Adrenal gland (tissue), 19 donors: ENCODE measurements at places on chromosomes 11 and 22. TPM values are rescaled to one million over a fixed set of nuclear protein-coding genes. Genes with fewer than 3 reads are reported as not detected.

GRCh38 chr11:60301178-60301577 is 20.7 kb downstream of the MS4A4A start:
- H3K4me1 ChIP-seq: no peaks in the 10 kb centered on the region
- no peaks in the 10 kb centered on the region for H3K36me3 ChIP-seq
- no peak overlapping the region for H3K27ac ChIP-seq

Gene MRGPRE
- total RNA-seq: not detected

DNA sequence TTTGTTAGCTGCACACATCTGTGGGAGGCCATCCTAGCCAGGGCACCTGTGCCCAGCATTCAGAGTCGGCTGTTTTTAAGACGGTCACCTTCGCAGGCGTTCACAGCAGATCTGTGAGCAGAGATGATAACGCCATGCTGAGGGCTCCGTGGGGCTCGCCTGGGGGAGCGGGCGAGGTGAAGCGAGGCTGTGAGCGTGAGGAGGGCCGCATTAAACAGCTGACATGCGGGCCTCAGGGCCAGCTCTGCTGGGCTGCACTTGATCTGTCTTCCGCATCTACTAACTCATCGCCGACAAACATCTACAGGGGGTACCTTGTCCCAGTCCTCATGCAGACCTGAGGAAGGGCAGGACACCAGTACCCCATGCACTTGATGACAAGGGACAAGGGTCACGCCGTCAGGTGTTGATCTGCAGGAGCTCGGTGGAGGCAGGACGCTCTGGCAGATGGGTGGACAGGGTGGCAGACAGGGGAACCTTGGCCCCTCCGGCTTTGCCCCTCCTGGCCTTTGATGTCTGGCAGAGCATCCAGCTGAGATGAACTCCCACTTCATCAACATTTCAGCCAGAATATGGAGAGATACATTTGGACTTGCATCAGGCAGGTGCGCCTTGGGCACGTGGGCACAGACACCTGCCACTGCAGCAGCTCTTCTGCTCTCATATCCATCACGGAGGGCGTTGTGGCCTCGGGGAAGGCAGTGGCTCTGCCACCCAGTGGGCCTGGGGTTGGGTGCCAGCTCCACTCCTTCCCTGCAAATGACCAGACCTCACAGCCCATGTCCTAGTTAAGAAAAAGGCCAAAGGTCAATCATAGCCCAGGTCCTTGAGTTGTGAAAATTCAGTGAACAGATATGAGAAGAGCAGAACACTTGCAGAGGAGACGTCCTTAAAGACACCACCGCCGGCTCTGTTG is 822.9 kb downstream of the BRD1 start:
- peak; percentile 21 for DNase-seq
- peaks cover 5% of the 10 kb centered on the region for H3K27me3 ChIP-seq
- H3K36me3 ChIP-seq: no peaks in the 10 kb centered on the region
- no peaks in the 10 kb centered on the region for H3K4me1 ChIP-seq

DNA sequence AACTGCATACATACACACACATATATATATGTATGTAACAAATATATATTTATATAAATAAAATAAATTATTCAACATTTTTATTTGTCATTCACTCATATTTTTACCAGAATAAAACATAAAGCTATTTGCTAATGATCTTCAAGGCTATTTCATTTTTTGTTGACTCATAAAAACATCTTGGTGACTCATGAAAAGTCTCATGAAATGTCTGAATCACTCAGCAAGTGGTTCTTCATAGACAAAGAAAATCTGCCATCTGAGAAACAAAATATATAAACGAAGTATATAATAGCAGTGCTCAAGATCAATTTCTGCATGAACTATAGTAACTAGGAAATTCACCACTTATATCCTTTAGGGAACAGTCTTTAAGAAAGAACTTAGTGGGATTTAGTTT is 764.8 kb upstream of the FAT3 start:
- H3K4me1 ChIP-seq: no peaks in the 10 kb centered on the region
- H3K27ac ChIP-seq: no peak overlapping the region
- H3K27me3 ChIP-seq: no peaks in the 10 kb centered on the region
- DNase-seq: no peak
- no peak overlapping the region for H3K4me3 ChIP-seq

DNA sequence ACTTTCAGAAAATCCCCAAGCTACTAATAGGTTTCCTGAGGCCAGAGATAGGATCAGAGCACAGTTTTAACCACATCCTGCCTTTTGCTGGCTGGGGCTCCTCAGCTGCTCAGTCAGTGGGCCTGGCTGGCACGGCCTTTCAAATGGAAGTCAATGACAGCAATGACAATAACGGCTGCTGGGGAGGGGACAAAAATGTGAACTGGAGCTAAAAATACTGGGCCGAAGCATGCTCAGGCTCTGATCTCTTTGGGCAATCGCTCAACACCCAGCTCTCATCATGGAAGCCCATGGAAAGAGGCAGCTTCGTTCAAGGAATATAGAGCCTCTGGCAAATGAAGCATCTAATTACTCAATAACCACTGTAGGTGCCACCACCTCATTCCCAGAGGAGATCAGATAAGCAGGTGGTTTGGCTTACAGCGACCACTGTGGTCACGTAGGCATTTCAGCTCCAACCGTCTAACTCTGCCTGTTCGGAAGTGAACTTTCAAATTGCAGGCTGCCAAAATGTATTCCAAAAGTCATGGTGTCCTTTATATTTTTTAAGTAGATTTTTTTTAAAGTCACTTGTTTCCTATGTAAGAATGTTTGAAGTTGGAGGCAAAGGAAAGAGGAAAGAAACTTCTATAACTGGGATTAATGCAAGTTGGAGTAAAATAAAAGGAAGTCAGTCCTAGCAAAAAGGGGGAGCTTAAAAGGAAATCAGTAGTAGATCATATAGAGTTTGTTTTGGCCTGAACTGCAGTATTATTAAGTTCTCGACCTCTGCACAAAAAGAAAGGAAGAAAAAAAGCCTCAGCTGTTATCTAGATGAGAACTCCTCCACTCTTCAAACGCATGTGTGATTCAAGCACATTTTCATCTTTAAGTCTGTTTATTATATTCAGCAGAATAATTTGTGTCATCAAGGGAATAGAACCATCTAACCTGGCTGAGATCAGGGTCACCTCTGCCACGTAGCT is 14.1 kb downstream of the WT1 start:
- peaks cover 10% of the 10 kb centered on the region for H3K27me3 ChIP-seq
- no peak overlapping the region for H3K4me3 ChIP-seq
- no peaks in the 10 kb centered on the region for H3K36me3 ChIP-seq
- H3K27ac ChIP-seq: no peak overlapping the region

DNA sequence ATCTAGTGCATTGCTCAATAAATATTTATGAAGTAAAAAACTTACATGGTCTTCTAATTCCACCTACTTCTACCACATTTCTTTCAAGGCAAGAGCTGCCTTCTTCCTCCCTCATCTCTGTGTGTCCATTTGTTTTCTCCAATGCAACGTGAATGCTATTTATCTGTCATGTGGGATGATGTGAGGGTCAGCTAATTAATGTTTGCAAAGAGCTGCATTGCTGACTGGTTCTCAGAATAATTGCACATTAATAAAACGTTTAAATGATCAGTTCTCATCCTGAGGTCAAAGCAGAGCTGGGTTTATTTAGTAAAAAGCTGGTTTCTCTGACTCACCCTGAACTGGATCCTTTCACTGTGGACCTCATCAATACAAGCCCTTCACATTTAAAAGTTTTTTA is 8.7 kb downstream of the TENM4 start:
- no peak overlapping the region for H3K4me3 ChIP-seq
- H3K4me1 ChIP-seq: peaks cover 5% of the 10 kb centered on the region
- no peak for DNase-seq
- peaks cover 13% of the 10 kb centered on the region for H3K27me3 ChIP-seq
- H3K27ac ChIP-seq: no peak overlapping the region

- H3K27me3 ChIP-seq: no peaks in the 10 kb centered on the region
- no peaks in the 10 kb centered on the region for H3K36me3 ChIP-seq
- no peak overlapping the region for H3K4me3 ChIP-seq
- no peak for DNase-seq
These were observed 6.5 kb downstream of the KBTBD3 start for GRCh38 chr11:106070606-106071005.

GRCh38 chr11:124873951-124874350 is 8.7 kb downstream of the ROBO3 start:
- no peak overlapping the region for H3K27ac ChIP-seq
- no peaks in the 10 kb centered on the region for H3K36me3 ChIP-seq
- H3K4me1 ChIP-seq: peaks cover 5% of the 10 kb centered on the region
- no peak overlapping the region for H3K4me3 ChIP-seq
- no peak for DNase-seq
- H3K27me3 ChIP-seq: peaks cover 33% of the 10 kb centered on the region

GRCh38 chr22:44524806-44525205 is 26.8 kb upstream of the RTL6 start:
- no peak overlapping the region for H3K27ac ChIP-seq
- H3K4me3 ChIP-seq: no peak overlapping the region
- no peak for DNase-seq
- no peaks in the 10 kb centered on the region for H3K4me1 ChIP-seq

- H3K27me3 ChIP-seq: no peaks in the 10 kb centered on the region
- H3K27ac ChIP-seq: peak overlapping the region; percentile 82
- peaks cover 43% of the 10 kb centered on the region for H3K4me1 ChIP-seq
- no peaks in the 10 kb centered on the region for H3K36me3 ChIP-seq
- DNase-seq: no peak
- no peak overlapping the region for H3K4me3 ChIP-seq
These were observed 52.2 kb downstream of the JAM3 start for GRCh38 chr11:134120921-134121526.

Gene OR51E2
- not detected for total RNA-seq

Gene MYO7A
- total RNA-seq: 81.8 TPM

DNA sequence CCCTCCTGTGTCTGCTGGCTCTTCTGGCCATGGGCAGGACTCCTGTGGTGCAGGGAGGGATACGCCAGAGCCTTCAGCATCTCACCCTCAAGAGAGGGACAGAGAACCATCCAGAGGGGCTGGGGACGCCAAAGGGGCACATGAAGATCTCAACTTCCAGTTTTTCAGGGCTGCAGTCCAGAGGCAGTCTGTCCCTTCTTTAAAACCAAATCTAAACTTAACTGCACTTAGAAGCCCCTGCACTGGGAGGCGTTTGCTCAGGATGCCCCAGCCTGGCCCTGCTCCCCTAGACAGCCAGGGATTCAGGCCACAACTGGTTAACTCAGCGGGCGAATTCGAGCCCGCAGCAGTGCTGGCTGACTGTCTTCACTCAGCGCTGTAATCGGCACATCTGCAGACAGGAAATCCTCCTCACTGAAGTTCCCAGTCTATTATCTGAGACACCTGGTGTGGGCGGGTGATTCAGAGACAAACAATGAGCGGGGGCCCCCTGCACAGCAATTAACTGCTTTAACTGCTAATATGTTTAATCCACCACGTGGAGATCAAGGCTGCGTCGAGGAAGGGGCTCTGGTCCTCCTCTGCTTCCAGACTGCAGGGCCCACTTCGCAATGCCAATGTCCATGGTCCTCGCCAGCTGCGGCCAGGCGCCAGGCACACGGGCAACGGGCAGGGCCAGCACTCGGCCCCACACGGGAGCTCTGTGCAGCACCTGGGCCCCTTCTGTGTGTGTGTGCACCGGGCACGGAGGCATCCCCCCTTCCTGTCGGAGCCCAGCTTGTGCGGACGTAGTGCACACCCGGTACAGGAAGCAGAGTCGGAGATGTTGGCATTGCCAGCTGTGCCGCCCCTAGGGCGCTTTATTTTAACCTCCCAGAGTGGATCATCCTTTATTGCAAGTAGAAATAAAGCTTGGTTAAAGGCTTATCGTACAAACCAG is 36.9 kb upstream of the GNB1L start:
- DNase-seq: no peak
- H3K4me3 ChIP-seq: no peak overlapping the region
- no peaks in the 10 kb centered on the region for H3K4me1 ChIP-seq
- H3K36me3 ChIP-seq: no peaks in the 10 kb centered on the region
- H3K27ac ChIP-seq: no peak overlapping the region
- H3K27me3 ChIP-seq: no peaks in the 10 kb centered on the region

DNA sequence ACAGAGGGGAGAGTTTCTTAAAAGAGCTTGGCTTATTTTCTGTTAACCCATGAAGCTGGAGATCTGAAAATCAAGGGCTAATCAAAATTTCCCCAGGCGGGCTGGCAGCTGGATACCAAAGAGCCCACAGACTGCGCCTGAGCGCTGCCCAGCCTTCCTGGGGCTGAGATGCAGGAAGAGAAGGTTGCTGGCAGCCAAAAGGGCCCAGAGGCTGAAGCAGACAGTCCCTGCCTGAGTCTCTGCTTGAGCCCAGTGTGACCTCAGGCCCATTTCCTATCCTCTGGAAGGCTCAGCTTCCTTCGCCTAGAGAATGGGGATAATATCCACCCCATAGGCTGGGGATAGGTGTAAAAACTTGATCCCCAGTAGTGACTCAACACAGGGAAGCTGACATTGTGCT is 49.1 kb downstream of the ARRB1 start:
- H3K27me3 ChIP-seq: no peaks in the 10 kb centered on the region
- H3K4me3 ChIP-seq: no peak overlapping the region
- H3K27ac ChIP-seq: no peak overlapping the region
- no peaks in the 10 kb centered on the region for H3K36me3 ChIP-seq
- DNase-seq: no peak

- H3K36me3 ChIP-seq: no peaks in the 10 kb centered on the region
- no peak for DNase-seq
- peak within 1 kb of the TSS; percentile 18 for H3K4me3 ChIP-seq
- no peaks in the 10 kb centered on the region for H3K27me3 ChIP-seq
These were observed at the start of gene CARD10 for GRCh38 chr22:37519268-37520195. Gene CARD10 (minus strand): TSS chr22:37519415. CDS start chr22:37519200, 215 bp downstream.

DNA sequence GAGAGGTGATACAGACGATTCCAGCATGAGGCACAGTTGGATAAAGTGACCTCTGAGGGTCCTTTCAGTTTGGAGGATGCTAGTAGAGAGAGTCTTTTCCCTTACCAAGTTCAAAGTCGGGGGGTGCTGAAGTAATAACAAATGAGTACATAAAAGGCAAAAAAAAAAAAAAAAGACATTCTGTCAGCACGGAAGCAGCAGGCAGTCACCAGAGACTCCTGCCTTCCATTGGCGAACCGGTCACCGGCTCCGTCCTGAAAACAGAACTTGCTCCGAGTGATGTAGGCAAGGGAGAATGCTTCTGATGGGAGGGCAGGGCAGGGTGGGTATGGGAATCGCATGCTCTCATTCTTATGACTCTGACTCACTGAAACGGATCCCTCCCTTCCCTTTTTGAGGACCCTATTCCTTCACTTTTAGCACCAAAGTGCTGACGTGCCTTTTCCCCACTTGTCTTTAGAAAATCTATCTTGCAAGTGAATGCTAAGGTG is 65.9 kb downstream of the PRR5L start:
- no peaks in the 10 kb centered on the region for H3K36me3 ChIP-seq
- DNase-seq: no peak
- peaks cover 6% of the 10 kb centered on the region for H3K27me3 ChIP-seq
- no peak overlapping the region for H3K4me3 ChIP-seq
